ENCODE measurements at places on chromosomes 1 and 21.

DNA sequence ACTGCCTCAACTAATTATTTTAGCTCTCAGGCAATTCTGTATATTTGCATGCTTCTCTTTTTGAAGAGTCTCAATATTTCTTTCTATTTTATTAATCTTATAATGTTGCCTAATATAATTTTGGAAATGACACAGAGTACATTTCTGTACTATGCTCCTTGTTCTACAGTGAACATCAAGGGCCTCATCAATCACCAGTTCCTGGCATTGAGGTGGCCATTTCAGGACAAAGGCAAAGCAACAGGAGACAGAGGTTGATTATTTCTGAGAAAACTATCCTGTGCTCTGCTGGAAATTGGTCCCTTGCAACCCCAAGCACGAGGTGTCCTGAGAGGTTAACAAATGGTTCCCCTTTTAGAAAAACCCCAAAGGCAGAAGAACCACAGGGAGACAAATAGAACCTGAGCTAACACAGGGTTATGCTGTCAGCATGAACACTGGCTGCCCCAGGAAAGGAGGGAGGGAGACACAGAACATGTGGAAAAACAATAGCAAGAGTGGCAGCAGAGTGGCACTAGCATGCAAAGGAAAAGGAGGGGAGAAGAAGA lies 63.9 kb upstream of the VAV3 start:
- no peak for DNase-seq

GRCh38 chr1:60130703-60131102 lies 57.1 kb upstream of the C1orf87 start:
- DNase-seq, result no peak

- DNase-seq, result peak; percentile 54
These were observed 5.6 kb upstream of the S100A7 start for GRCh38 chr1:153465811-153466636.

DNA sequence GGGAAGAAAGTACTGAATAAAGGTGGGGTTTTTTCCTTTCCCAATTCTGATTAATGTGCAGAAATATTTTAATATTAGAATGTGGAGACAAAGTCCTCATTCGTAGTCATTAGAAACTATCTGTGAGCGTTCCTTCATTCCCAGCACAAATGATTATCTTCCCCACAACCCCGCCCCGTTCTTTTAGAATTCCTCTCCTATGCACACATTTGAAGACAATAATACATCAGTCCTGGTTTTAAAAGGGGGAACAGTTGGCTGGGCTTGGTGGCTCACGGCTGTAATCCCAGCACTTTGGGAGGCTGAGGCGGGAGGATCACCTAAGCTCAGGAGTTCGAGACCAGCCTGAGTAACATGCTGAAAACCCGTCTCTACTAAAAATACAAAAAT lies 876 bp downstream of the ALDH9A1 start:
- no peak for DNase-seq

GRCh38 chr1:237838320-237838719 lies 52.4 kb downstream of the ZP4 start:
- no peak for DNase-seq

- DNase-seq, result no peak
These were observed 252.6 kb upstream of the SPAG17 start for GRCh38 chr1:118437664-118438063.

GRCh38 chr1:29237852-29238619 lies 1.7 kb downstream of the PTPRU start:
- no peak for DNase-seq

DNA sequence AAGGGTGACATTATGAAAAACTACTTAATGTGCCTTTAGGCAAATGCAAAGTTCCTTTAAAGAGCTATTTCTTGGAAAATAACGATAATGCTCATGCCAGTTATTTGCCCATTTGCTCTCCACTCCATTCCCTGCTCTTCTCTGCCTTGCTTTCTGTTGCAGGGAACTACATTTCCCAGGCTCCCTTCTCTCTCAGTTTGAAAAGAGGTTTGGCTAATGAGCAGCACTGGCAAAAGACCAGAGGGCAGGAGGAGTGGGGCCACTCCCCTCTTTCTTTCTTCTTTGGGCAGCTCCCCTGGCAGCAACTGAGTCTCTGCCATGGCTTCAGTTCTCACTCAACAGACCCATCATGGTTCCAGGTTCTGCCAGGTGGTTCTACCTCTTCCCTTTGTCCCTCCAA lies 130.5 kb downstream of the RWDD3 start:
- DNase-seq, result no peak

All from hematopoietic multipotent progenitor cell treated with erythropoietin and hydrocortisone succinate and interleukin-3 and kit ligand, for 15 days (in vitro differentiated cells).